Activated CD8-positive, alpha-beta memory T cell treated with anti-CD3 and anti-CD28 coated beads for 4 hours (primary cell): ENCODE measurements at places on chromosomes 6 and 20.

- no peak for DNase-seq
Observed at GRCh38 chr6:52984247-52984646, 10.8 kb downstream of the GSTA4 start.

GRCh38 chr20:61442075-61442670, 190.1 kb downstream of the CDH4 start:
- no peak for DNase-seq

- no peak for DNase-seq
Observed at GRCh38 chr6:79570129-79571029, 33.1 kb upstream of the LCA5 start.

- no peak for DNase-seq
Observed at GRCh38 chr6:5206920-5207561, 53.7 kb downstream of the LYRM4 start.

- DNase-seq, result no peak
Observed at GRCh38 chr6:170031684-170032121, 259.2 kb downstream of the DLL1 start.

- no peak for DNase-seq
Observed at GRCh38 chr6:115060581-115060980, 717.8 kb upstream of the HS3ST5 start.

DNA sequence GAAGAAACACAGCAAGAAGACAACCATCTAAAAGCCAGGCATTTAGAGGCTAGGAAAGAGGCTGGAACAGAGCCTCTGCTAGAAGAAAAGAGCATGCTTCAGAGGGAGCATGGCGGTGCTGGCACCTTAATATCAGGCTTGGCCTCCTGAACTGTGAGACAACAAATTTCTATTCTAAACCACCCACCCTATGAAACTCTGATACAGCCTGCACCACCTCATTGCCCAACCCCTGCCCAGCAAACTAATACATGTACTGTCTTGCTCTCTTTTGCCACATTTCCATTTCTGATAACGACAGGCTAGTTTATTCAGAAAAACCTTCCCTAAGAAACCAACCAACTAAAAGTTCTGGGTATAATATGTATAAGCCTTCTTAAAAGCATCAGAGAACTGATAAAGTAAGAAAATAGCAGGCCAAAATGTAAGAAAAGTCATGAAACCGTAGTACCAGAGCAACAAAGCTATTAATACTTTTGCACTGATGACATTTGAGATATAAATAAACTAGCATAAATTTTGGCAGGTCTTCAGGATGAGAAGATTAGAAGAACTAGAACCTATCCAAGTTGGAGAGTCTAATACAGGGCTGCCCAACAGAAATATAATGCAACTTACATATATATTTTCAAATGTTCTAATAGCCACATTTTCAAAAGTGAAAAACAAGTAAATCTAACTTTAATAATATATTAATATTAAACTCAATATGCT, 184.7 kb upstream of the HSF2 start:
- DNase-seq, result no peak

- DNase-seq, result no peak
Observed at GRCh38 chr6:81485395-81485794, 267.1 kb downstream of the TENT5A start.
